ENCODE measurements at places on chromosomes 11 and 22.
A peak's percentile ranks its signal among the peaks of the same experiment; 100 is the strongest.

DNA sequence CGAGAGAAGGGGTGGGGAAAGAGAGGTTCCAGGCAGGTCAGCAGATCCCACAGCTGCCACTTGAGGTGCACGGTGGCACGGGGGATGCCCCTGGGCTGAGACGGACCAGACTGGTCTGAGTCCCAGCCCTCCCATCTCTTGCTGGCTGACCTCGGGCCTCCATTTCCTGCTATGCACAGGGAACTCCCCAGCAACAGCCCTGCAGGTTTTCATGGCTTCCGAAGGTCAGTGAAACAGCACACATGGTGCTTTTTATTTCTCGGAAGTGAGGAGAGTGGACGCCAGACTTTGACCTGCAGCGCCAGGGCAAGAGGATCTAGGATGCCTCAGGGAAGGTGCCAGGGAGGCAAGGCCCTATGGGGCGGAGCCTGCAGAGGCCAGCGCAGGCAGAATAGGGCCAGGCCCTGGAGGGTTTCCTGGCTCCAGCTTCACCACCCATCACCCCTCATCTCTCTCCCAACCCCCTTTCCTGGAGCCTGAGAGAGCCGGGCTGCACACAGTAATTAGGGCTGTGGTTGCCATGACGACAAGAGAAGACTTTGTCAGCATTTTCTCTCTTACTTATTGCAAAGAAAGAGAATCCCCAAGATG is 29.5 kb downstream of the SLC22A12 start:
- DNase-seq = no peak

DNA sequence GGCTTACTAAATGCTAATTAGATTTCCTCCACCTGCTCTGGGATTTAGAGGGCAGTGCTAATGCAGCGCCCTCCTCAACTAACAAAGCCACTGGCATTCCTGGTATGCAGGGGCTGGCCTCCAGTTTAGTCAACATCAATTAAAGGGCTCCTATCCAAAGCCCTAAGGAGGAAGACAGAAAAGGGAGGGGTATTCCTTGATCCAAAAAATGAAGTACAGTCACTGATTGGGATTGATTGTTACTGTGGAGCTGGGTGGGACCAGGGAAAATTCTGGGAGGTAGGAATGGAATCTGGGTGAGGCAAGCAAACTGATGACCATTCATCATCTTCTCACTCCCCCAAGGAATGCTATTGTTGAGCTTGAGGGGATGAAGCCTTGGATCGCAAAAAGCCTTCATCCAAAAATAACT is 52.2 kb downstream of the GAB2 start:
- DNase-seq = no peak

DNA sequence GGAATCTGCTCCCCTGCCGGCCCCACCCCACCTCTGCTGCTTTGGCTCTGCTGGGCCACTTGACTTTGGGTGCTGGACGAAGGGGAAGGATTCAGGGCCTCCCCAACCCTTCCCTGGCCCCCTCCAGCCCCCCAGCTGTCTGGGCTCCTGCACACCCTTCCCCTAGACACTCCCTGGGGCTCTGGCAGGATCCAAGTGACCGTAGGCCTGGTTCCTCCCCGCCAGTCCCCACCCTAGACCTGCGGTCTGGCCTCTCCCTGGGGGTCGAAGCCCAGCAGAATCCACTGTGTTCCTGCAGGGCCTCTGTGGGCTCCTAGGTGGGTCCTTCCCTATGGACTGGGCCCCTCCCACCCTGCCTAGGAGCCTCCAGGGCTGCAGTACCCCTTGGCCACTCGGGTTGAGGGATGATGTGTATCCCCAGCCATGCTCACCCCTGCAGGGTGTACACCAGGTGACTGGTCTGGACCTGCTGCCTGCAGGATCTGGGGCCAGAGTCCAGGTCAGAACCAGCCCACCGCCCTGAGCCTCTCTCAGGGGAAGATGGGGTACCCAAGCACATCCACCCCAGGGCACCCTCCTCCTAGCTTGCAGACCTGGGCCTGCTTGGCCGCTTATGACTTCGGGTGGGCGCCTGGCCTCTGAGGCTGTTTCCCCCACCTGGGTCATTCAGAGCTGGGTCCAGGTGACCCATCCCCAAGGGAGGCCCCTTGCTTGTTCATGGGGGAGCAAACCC is 5.6 kb downstream of the PIM3 start:
- no peak for DNase-seq

DNA sequence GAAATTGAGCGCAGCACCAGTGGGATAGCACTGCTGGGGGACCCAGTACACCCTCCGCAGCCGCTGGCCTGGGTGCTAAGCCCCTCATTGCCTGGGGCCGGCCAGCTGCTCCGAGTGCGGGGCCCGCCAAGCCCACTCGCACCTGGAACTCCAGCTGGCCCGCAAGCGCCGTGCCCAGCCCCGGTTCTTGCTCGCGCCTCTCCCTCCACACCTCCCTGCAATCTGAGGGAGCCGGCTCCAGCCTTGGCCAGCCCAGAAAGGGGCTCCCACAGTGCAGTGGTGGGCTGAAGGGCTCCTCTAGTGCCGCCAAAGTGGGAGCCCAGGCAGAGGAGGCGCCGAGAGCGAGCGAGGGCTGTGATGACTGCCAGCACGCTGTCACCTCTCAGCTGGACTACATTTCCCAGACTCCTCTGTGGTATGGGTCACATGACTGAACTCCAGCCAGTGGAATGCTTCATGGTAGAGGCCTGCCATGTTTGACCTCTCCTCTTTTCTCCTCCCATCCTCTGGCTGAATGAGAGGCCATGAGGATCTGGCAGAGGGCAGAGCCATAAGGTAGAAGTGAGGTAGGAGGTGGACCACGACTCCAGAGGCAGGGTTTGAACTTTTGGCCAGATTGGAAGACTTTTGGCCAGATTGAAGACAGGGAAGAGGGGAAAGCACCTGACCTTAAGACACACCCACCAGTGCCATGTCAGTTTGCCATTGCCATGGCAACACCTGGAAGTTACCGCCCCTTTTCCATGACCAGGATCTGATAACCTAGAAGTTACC is 6.2 kb downstream of the MRGPRD start:
- no peak for DNase-seq

GRCh38 chr11:11782532-11783110 is 59.2 kb upstream of the USP47 start:
- DNase-seq = no peak

GRCh38 chr22:34150023-34150422 is 229.7 kb upstream of the LARGE1 start:
- DNase-seq = no peak

GRCh38 chr11:73391665-73392064 is 15.5 kb downstream of the RELT start:
- no peak for DNase-seq

DNA sequence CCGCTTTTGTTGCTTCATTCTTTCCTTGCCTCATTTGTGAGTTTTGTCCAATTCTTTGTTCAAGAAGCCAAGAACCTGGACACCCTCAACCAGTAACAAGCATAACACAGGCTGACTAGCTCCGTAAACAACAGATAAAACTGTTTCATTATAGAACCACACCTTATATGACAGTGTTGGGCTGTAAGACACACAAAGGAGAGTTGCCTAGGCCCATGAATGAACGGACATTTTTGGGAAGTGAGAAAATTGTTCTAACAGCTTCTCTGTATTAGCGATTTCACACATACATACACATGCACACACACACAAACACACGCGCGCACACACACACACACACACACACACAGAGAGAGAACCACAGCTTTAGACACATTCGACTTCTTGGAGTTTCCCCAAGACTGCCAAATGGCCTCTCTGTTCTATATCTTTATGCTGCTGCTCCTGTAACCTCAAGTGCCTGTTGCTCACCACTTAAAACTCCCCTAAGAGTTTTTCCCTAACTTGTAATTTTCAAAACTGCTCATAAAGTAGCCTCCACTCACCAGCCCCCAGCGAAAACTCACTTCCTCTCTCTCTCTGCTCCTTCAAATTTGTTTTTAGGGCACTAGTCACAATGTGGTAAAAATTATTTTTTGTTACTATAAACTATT is 35.9 kb downstream of the CTSC start:
- no peak for DNase-seq

GRCh38 chr11:86245369-86246292 is 1.1 kb downstream of the EED start:
- DNase-seq = no peak

GRCh38 chr11:118898400-118899295 is 15.0 kb downstream of the CXCR5 start:
- no peak for DNase-seq

- DNase-seq = no peak
Observed at GRCh38 chr11:134246100-134246499, 7.1 kb downstream of the THYN1 start.

DNA sequence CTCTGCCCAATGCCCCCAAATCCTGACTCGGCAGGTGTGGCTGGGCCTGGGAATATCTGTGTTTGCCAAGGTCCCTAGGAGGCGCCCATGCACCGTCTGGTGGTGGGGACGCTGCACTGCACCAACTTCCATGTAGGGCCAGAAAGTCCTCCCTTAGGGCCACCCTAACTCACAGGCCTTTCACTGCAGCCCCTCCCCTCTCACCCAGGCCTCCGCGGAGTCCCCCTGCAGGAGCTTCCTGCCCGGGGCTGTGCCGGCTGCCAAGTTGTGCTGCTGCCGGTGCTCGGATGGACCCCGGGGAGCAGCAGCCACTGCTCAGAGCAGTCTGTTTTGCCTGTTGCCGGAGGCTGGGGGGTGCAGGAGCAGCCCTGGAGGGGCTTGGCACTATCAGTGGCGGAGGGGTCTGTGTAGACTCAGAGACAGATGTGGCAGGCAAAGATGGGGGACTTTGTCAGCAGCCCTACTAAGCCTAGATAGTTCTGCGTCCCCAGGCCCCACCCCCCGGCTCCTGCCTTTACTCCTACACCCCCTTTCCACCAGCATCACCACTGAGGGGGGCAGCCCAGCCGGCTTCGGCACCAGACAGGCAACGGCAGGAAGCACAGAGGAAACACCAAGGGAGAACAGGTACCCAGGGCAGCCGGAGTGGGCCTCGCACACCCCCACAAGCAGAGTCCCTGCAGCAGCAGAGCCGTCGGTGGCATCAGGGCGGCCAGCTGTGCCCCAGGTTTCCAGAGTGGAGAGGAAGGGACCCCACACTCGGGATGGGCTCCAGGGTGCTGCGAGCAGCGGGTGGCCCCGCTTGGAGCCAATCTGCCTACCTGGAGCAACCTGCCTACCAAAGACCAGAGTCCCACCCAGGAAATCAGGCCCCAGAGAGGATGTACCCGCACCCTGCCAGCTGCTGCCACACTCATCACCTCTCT is 124.3 kb downstream of the TRIM29 start:
- DNase-seq = no peak

DNA sequence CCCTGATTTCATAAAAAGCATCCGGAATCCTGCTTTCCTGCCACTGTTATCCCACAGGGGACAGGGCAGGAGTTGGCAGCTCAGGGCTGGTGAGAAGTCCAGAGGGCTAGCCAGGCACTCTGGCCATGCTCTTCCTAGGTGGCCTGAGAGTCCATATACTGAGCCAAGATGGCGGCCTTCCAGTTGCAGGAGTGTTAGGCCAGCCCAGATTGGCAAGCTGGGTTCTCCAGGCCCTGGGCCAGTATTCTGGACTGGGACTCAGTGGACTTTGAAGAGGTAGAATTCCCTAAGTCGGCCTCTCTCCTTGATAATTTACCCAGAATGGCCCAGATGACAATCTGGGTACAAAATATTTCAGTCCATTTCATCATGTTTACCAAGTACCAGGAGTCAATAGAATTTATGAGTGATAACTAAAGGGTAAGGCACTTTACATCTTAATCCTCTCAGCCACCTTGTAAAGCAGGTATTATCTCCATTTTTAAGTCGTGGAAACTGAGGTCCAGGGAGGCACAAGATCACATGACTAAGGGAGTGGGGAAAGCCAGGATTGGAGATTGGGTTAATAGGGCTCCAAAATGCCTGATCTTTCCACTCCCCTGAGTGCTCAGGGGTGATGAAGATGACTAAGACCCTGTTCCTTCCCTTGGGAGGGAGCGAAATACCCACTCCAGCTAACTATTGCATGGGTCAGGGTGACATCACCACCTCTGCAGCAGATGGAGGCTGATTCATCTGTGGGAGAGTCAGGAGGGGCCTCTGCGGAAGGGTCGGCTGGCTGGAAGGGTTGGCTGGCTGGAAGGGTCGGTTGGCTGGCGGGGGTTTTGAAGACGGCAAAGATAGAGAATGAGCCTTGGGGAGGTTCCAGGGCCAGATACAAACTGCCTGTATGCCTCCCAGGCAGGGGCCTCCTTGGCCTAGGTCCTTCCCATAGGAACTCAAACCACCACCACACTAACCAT is 1.2 kb upstream of the MICALL1 start:
- DNase-seq = peak; percentile 94

GRCh38 chr22:37377138-37377537 is 50.1 kb downstream of the ELFN2 start:
- DNase-seq = no peak

DNA sequence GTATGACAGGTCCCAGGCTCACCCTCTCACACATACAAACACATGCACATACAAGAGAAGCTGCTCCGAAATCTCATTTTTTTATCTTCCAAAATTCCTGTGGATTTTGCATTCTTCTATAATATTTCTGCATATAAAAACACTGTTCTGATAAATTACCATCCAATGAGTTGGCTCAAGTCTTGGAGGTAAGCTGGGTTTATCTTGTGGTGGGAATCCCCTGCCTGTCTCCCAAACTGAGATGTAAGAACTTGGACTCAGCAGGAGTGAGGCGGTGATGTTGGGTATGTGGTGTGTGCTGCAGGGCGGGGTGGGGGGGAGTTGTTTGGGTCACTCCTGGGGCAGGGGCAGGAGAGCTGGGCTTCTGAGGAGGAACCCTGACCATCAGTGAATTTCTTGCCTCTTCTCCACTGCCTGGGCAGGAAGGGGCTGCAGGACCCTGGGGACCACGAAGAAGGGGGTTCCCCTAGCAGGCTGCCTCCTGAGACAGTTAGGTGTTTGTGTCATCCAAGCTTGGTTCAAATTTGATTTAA is 6.8 kb upstream of the P2RY6 start:
- no peak for DNase-seq

DNA sequence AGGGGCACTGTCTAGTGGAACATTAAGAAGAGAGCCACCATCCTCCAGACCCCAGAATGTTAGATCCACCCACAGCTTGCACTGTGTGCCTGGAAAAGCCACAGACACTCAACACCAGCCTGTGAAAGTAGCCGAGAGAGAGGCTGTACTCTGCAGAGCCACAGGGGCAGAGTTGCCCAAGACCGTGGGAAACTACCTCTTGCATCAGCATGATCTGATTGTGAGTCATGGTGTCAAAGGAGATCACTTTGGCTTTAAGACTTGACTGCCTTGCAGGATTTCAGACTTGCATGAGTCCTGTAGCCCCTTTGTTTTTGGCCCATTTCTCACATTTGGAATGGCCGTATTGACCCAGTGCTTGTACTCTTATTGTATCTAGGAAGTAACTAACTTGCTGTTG is 115.9 kb upstream of the CCDC179 start:
- DNase-seq = no peak

DNA sequence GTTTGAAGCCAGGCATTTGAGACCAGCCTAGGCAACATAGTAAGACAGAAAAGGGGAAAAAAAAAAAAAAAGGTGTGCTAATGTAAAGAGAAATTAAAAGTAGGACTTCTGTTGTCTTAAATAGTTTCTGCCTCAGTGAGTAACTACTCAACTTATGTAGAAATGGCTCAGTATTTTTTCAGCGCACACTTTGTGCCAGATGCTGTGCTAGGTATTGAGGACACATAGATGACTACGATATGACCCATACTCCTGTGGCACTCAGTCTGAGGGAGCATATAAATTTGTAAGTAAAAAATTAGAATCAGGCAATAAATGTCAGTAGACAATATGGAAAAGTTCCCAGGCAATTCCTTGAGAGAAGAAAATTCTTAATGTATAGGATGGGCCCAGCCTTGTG is 93.9 kb downstream of the YAP1 start:
- no peak for DNase-seq

Measured in amniotic stem cell (primary cell).